ENCODE measurements at places on chromosomes 2 and 18.

DNA sequence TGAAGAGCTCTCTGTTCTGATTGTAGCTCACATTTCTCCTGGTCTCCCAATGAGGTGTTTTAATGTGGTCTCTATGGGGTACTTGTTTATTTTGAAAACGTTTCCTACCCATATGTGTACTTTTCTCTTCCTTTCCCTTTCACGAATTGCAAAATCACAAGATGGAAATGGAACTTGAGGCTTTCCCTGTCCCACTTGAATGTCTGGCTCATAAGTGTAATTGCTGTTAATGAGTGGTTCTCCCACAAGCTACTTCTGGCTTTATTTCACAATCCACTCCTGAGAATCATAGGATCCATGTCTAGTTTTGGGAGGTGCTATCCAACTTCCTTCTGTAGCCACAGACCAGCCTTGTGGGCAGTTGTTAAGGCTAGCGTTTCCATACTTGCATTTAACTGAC, 81.1 kb upstream of the CAVIN2 start:
- DNase-seq = no peak

DNA sequence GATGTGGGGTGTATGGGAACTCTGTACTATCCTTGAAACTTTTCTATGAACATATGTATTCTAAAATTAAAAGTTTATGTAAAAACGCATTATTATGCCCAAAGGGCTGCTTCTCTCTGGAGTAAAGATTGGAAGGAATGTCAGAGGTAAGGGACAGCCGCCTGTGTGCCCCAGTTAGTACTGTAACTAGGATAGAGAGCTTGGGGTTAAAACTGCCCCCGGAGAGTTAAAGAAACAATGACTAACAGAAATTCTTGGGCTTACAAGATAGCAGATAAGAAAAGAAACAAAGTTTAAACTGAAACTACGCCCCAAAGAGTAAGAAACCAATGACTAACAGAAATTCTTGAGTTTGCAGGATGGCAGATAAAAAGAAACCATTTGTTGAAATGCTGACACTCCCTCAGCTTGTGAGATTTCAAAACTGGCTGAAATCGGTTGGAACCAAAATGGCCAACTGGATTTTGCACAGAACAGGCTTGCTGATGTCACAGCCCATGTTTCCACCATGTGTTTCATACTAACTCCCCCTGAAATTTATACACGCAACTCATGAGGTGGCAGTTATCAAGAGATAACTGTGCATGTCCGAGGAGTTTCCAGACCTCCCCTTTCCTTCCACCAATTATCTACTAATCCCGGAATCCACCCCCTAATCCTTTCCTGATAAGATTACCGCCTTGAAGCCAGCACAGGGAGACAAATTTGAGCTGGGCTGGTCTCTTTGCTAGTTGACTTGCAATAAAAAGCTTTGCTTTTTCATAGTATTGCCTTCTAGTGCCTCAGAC, 8.7 kb upstream of the TXNDC2 start:
- DNase-seq = no peak

- no peak for DNase-seq
Observed at GRCh38 chr2:56801770-56802169, 618.0 kb downstream of the CCDC85A start.

- DNase-seq = no peak
Observed at GRCh38 chr18:50161597-50162205, 33.2 kb downstream of the MYO5B start.

- no peak for DNase-seq
Observed at GRCh38 chr2:27092696-27093429, 6.3 kb downstream of the KHK start.

DNA sequence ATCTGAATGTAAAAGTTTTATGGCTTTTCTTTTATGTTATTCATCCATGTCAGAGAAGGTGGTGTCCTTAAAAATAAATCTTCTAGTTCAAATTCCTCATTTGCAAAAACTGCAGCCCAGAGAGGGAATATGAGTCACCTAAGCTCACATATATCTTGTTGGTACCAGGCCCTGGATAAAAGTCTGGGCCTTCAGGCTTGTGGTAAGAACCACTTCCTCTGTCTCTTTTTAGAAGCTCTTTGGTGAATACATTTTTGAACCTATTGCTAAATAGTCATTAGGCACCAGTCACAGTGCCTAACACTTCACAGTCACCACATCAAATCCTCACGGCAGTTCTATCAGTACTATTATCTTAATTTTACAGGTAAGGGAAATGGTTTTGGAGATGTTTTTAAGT, 199.2 kb downstream of the KCNS3 start:
- no peak for DNase-seq

DNA sequence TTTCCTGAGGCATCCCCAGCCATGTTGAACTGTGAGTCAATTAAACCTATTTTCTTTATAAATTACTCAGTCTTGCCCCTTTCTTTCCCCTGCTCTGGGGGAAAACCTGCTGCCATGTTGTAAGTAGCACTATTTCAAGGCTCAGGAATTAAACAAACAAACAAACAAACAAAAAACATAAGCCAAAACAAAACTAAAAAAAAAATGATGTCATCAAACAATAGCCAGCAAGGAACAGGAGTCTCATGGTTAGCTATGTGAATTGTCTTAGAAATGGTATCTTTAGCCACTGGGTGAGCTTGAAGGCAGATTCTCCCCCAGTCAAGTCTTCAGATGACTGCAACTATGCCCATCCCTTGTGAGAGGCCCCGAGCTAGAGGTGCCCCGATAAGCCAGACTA, 823.4 kb upstream of the ZEB2 start:
- DNase-seq = no peak

DNA sequence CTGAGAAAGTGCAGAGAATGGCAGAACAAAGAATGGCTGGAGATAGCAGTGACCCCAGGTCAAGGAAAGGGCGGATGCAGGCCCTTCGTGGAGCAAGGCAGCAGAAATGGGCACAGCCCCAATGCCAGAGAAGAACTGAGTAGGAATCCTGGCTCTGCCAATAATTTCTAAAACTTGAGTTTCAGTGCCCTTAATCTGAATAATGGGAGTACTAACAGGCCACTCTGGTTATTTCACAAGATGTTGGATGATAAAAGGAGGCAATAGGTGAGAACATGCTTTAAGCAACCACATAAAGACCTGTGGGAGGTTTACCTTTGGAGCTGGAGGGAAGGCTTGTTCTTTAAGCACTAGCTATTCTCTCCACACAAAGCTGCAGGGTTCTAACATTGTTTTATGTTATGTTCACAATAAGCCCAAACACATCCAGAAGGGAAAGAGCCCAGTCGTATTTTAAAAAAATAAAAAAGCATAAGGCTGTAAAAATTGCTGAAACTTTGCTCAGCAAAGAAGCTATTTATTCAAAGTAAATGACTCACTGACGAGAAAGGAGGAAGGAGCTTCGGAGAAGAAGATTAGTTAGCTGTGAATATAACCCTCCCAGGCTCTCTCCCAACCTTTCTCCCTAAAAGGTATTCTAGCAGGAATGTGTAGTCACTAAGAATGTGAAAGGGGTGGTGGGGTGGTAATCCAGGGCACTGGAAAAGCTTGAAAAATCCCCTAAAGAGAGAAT, 470.2 kb downstream of the TXNL1 start:
- no peak for DNase-seq

GRCh38 chr2:7280790-7281189, 363.6 kb downstream of the RNF144A start:
- no peak for DNase-seq

- no peak for DNase-seq
Observed at GRCh38 chr2:201151127-201151981, 31.6 kb upstream of the CASP10 start.

DNA sequence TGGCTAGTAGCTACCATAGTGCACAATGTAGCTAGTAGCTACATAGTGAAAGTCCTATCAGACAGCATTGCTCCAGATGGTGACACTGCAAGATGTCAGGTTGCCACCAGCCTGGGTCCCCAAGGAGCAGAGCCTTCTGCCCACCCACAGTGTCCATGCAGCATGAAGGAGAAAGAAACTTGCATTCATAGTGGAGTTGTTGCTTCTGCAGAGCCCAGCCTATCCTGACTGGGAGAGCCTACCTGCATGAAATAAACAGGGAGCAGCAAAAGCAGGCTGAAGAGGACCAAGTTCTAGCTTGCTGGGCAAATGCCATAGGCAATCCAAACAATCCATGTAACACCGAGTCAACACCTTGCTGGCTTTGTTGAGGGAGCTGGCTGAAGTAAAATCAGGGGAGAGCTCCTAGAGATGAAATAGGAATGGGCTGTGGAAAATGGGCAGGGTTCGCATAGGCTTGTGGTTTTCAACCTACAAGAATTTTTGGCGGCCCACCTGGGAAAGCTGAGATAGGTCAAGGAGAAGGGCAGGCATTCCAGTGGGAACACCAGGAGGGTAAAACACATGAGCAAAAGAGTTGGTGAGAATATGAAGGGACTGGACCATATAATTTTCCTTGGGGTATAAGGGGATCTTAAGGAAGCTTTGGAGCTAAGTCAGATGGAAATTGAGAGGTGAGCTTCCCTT, 195.8 kb downstream of the CYP26B1 start:
- no peak for DNase-seq
